Brain microvascular endothelial cell (primary cell): ENCODE measurements at places on chromosomes 2 and 18.

DNA sequence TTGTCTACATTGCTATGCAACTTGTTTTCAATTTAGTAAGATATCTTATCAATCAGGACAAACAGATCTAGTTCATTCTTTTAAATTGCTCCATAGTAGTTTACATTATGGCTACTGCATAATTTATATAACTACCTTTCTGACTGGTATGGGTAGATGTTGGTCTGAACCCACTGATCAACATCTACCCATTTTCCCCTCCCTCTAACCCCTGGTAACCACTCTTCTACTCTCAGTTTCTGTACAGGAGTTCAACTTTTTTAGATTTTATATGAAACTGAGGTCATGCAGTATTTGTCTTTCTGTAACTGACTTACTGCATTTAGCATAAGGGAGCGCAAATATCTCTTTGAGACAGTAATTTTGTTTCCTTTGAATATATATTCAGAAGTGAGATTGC is 73.2 kb downstream of the ITSN2 start:
- no peak for DNase-seq

GRCh38 chr18:27826101-27826500 is 350.8 kb downstream of the CDH2 start:
- DNase-seq = no peak

- peak; percentile 52 for DNase-seq
Observed at GRCh38 chr2:206392118-206392517, 51.2 kb upstream of the ADAM23 start.

GRCh38 chr2:46248171-46248570 is 49.0 kb upstream of the EPAS1 start:
- DNase-seq = no peak

- DNase-seq = peak; percentile 54
Observed at GRCh38 chr2:102615620-102616436, 3.5 kb upstream of the SLC9A2 start.

GRCh38 chr2:1841461-1841860 is 97.1 kb upstream of the PXDN start:
- DNase-seq = no peak

DNA sequence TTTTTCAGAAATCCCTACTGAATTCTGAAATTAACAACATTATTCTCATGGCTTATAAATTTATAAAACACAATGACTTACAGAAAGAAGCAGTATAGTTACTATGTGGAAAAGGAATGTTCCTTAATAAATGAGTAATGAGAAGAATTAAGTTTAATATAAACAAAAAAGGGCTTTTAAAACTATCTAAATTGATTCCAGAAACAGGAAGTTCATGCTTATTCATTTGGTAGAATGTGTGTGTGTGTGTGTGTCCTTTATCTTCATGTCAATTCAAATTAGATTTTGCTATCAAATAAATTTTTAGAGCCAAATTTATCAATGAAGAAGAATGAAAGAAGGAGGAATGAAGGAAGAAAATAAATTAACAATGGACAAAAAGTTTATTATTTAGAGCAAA is 440.8 kb upstream of the LRRTM4 start:
- no peak for DNase-seq
